Transverse colon (tissue), 4 donors: ENCODE measurements at places on chromosomes 7 and 10.

GRCh38 chr7:2817456-2817855 lies 26.7 kb downstream of the GNA12 start:
- DNase-seq: no peak

GRCh38 chr10:123018531-123018930 lies 9.7 kb downstream of the ACADSB start:
- no peak for DNase-seq

DNA sequence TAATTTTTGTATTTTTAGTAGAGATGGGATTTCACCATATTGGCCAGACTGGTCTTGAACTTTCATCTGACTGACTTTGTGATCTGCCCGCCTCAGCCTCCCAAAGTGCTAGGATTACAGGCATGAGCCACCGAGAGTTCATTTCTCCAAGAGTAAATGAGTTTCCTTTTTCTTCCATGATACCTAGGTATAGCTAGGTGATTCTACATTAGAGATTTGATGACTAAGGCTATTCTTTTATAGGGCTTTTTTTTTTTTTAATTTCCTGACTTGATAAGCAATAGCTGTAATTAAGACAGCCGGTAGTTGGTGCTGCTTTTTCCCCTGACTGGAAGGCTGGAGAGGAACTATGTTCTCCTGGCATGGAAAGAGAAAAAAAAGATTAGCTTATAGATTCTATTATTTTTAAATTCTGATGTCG lies 3.3 kb downstream of the PTPN12 start:
- DNase-seq: no peak

- DNase-seq: no peak
These were observed 49.3 kb upstream of the PRKAR1B start for GRCh38 chr7:776381-776780.

- DNase-seq: no peak
These were observed 9.8 kb upstream of the TOMM7 start for GRCh38 chr7:22832401-22832800.

DNA sequence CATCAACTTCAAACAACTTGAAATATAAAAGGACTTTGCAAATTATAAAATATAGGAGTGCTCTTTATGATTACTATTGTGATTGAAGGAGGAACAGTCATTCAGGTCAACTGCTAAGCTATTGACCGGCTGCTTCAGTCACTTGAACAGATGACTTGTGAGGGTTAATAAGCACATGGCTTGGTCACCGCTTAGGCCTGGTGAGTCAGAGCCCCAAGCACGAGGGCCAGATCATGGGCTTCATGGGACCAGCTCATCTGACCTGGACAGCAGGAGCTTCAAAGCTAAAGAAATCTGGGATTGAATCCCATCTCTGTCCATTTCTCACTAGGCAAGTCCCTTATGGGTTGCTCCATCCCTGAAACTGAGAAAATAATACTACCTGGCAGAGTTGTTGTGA lies 60.4 kb upstream of the ADO start:
- no peak for DNase-seq
